Activated naive CD4-positive, alpha-beta T cell treated with anti-CD3 and anti-CD28 coated beads, Interleukin-2, amount 50 U/mL, for 72 hours (primary cell): ENCODE measurements at places on chromosomes 6 and 20.

GRCh38 chr6:166905505-166906134 lies 50.7 kb downstream of the RNASET2 start:
- no peak for DNase-seq

DNA sequence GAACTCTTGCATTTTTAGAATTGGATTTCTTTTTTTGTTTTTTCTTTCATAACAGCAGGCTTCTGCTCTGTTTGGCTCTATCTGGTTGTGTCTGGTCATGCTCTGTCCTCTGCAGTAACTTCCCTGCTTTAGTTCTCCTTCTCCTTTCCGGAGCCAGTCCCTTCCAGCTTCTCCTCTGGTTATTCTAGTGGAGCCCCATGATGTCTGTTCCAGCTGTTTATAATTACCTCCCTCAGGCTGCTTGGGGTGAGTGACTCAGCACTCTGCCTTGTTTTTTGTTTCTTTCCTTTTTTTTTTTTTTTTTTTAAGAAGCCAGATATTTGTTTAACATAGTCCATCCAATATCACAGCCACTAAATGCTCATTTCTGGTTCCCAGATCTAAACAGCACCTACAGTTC lies 409.6 kb downstream of the MAFB start:
- DNase-seq, result no peak

DNA sequence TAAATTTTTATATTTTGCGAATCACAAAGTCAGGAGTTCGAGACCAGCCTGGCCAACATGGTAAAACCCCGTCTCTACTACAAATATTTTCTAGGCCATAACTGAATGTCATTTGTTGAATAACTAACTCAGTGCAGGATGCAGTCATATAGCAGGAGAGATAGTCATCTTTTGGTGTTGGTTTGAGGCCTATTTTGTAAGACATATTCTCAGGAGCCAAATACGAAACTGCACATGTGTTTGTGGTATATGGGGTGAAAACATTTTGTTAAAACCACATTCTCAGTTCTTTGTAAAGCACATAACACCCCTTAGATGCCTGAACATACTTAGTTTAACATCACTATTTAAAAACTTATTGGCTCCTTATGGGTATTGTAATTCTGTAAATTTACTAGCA lies 4.7 kb upstream of the ENPP5 start:
- DNase-seq, result no peak

- no peak for DNase-seq
These were observed 94.6 kb downstream of the TFAP2A start for GRCh38 chr6:10320291-10320690.

GRCh38 chr20:52031563-52032303 lies 159.8 kb downstream of the ZFP64 start:
- DNase-seq, result no peak

DNA sequence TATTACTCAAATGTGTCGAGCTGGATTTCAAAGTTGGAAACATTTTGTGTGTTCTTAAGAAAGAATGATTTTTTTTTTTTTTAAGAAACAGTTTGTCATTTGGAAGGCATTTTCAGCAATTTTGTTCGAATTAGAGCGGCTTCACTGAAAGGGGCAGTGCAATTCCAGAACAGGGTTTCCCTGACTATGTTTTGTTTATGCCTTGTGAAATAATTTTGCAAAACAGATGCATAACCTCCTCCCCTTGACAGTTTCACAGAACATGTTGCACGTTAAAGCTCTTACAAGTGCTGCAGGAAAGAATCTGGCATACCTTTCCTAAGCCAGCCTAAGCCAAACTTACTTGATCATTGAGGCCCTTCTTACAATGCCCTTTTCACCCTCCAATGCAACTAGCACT lies 216.0 kb upstream of the SSTR4 start:
- DNase-seq, result no peak

DNA sequence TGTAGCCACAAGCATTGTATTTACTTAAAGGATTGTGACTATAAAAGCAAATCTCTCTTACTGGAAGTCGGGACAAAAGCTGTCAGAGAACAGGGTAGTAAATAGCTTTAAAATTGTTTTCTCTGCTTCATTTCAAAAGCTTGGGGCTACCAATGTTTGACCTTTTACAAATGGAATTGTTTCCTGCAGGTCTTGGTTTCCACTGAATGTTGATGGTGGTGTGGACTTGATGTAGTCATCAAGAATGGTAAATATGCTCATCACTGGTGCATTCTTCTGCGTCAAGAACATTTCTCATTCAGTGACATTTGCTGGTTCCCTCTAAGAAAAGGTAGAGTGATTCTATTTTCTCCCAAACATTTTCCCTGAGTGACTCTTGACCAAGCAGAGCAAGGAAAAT lies 435.4 kb upstream of the KHDRBS2 start:
- no peak for DNase-seq

GRCh38 chr6:38797391-38797790 lies 82.3 kb downstream of the DNAH8 start:
- no peak for DNase-seq

- no peak for DNase-seq
These were observed 306.1 kb upstream of the FLRT3 start for GRCh38 chr20:14643556-14643955.

DNA sequence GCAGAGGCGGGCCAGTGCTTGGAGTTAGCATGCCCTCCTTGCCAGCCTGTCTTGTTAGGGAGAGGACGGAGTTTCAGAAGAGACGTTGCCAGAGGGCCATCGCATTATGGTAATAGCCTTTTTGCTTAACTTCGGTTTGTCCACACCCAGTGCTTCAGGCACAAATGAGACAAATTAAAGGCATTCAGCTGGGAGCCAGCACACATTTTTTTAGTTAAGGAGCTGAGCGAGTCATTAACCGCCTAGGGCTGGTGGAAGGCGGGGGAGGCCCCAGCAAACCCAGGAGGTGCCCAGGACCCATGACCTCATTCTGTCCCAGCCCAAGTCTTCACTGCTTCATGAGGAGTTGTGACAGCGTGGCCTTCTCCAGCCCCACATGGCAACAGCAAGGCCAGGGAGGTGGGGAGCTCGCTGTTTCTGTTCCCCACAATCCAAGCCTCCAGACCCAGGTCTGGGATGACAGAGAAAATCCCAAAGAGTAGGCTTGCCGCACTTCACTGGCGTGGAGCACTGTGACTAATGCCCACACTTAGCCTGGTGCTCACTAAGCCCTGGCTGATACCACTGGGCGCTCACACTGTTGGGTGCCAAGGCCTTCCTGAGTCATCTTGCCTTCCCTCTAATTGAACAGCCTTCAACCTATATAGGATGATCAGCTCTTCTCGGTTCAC lies 237.1 kb downstream of the ANKRD60 start:
- no peak for DNase-seq

DNA sequence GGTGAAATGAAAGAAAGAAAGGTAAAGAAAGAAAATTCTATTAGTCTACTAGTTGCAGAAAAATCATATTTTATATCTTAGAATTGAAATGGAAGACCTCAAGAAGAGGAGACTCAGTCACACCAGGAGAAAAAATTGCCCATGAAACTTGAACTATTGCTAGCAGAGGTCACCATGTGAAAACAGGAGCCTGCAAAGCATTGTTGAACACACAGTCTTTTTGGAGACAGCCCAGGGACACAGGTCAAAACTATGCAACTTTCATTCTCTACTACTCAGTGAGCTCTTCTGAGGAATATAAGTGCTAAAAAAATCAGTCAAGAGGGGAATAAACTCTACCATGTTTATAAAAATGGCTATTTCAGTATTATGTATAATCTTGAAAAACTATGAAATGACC lies 89.8 kb upstream of the TENT5A start:
- DNase-seq, result no peak

- no peak for DNase-seq
These were observed 103.3 kb downstream of the IBTK start for GRCh38 chr6:82144007-82144851.

GRCh38 chr6:126625019-126625418 lies 285.1 kb downstream of the CENPW start:
- DNase-seq, result no peak

DNA sequence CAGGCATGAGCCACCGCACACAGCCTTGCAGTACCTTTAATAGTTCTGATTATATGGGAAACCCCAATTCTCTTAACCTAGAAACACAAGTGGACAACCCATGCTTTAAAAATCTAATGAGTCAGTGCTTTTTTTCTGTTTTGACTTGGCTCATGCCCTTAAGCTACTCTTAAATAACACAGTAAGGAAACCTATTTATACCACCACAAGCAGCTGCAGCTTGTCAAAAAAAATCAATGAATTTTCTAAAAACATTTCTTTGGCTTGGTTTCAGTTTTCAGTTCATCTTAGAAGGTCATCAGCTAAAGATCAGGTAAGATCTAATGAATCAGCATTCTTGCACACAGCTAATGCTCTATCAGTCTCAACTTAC lies 124.1 kb upstream of the DST start:
- DNase-seq, result no peak

- DNase-seq, result no peak
These were observed 90.2 kb downstream of the GMDS start for GRCh38 chr6:2155206-2155605.
